ENCODE measurements at places on chromosomes 2 and 18. TPM values are rescaled to one million over a fixed set of nuclear protein-coding genes. Genes with fewer than 3 reads are reported as not detected.

TCF4 gene
- 46.6 TPM for total RNA-seq

SPC25 gene
- total RNA-seq, result 4.1 TPM

NEU2 gene
- total RNA-seq, result not detected

C2orf80 gene
- total RNA-seq, result not detected

SUCLG1 gene
- 46.0 TPM for total RNA-seq

SERPINB13 gene
- not detected for total RNA-seq

TTR gene
- total RNA-seq, result not detected

HNMT gene
- total RNA-seq, result 2.0 TPM

SNRPD1 gene
- 33.7 TPM for total RNA-seq

FAM117B gene
- total RNA-seq, result 6.0 TPM

MAPK4 gene
- 0.28 TPM for total RNA-seq

CRYGD gene
- not detected for total RNA-seq

SERPINB7 gene
- total RNA-seq, result not detected

SERPINB4 gene
- not detected for total RNA-seq

RMND5A gene
- 24.0 TPM for total RNA-seq

TBR1 gene
- total RNA-seq, result not detected

ST6GAL2 gene
- 319 TPM for total RNA-seq

SIGLEC15 gene
- 0.41 TPM for total RNA-seq

RAB17 gene
- total RNA-seq, result 0.68 TPM

DLX1 gene
- total RNA-seq, result 6.7 TPM

TFCP2L1 gene
- total RNA-seq, result not detected

EXOC6B gene
- 32.2 TPM for total RNA-seq

NAT8 gene
- total RNA-seq, result not detected

CROCC2 gene
- not detected for total RNA-seq

ANKRD23 gene
- 4.4 TPM for total RNA-seq

CAVIN2 gene
- total RNA-seq, result 1.8 TPM

ZNF521 gene
- 29.7 TPM for total RNA-seq
